Activated CD8-positive, alpha-beta memory T cell treated with anti-CD3 and anti-CD28 coated beads, Interleukin-2, amount 10 ng/mL, durations not matched to agents 7 days and 5 days (primary cell): ENCODE measurements at places on chromosomes 16 and 17. TPM values are rescaled to one million over a fixed set of nuclear protein-coding genes. Genes with fewer than 3 reads are reported as not detected.

The OR1A1 gene
- not detected for total RNA-seq

The GUCY2D gene
- not detected for total RNA-seq

The RGS9 gene
- total RNA-seq, result 16.0 TPM

The LRRC75A gene
- 4.6 TPM for total RNA-seq

DNA sequence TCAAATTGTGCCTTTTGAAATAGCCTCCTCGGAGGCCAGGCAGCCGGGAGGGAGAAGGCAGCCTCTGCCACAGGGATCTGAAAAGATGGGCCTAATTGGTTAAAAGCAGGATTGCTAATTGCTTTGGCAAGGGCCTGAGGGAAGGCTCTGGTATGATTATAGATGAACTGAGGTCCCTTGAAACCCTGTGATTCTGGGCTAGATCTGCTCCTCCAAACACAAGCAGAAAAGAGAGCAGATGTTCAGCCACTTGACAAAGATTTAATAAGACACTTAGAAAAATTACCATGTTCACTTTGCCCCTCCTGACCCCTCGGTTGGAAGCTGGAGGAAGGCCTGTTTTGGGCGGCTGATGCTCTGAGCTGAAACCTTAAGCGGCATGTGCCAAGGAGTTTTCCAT, 209.5 kb upstream of the MPHOSPH6 start:
- DNase-seq, result no peak

The RCVRN gene
- not detected for total RNA-seq
